Activated CD4-positive, CD25-positive, alpha-beta regulatory T cell (primary cell): ENCODE measurements at places on chromosomes 1 and 21.

DNA sequence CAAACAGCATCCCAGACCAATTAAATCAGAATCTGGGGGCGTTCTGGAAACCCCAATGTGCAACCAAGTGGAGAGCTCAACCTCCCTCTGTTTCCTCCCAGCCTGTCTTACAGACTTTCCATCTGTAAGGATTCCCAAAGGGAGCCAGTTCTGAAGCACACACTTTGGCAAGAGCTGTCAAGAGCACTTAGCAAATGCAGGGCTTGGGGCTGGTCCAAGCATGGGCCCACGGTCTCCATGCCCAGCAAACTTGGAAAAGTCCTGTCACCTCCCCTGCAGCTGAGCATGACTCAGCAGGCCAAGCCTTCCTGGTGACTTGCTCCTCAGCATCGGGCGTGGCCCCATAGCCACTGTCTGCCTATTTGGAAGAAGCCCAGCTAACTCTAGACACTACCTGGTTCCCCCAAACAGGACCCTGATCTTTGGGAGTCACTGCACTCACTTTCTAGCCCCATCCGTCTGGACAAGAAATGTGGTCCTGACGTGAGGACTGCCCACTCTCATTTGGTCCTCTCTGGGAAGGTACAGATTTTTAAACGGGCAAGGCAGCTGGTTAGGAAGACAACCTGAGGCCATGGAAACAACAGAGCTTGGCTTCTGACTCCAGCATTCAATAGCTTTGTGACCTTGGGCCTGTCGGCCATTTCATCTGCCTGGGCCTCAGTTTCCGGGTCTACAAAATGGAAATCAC lies 16.9 kb downstream of the SLC2A1 start:
- no peak for DNase-seq

DNA sequence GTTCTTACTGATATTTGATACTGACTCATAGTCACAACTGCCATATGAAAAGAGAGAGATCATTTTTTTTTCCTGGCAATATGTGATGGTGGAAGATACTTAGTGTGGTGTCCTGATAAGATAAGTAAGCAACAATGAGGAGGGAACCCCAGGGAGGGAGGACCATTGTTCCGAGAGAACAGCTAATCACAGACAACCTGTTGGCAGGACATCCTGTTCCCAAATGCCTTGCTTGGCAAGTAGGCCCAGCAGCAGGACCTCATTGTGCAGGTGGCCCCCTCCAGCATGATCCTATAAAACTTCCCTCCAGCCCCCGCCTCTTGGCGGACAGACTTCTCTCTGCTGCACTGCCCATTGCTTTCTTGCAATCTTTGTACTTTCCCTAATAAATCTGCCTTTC lies 329.4 kb upstream of the CHRM3 start:
- DNase-seq = no peak

GRCh38 chr1:192707978-192708547 lies 72.1 kb downstream of the RGS13 start:
- no peak for DNase-seq

DNA sequence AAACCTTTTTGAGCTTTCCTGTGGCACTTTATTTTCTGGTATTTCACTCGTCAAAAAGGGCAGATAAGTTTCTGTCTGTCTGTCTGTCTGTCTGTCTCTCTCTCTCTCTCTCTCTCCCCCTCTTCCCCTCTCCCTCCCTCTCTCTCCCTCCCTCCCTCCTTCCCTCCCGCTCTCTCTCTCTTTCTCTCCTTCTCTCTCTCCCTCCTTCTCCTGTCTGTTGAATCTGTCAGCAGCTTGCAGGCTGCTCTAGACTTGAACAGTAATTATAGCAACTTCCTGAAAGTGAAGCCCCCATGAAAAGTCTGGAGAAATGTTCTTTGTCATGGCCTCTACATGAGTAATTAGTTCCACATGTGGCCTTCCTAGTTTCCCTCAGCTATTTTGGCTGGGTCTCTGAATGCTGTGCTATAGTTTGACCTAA lies 275.2 kb upstream of the C1orf105 start:
- DNase-seq = no peak

GRCh38 chr1:52366517-52366827 lies 467 bp upstream of the CC2D1B start:
- DNase-seq = no peak

DNA sequence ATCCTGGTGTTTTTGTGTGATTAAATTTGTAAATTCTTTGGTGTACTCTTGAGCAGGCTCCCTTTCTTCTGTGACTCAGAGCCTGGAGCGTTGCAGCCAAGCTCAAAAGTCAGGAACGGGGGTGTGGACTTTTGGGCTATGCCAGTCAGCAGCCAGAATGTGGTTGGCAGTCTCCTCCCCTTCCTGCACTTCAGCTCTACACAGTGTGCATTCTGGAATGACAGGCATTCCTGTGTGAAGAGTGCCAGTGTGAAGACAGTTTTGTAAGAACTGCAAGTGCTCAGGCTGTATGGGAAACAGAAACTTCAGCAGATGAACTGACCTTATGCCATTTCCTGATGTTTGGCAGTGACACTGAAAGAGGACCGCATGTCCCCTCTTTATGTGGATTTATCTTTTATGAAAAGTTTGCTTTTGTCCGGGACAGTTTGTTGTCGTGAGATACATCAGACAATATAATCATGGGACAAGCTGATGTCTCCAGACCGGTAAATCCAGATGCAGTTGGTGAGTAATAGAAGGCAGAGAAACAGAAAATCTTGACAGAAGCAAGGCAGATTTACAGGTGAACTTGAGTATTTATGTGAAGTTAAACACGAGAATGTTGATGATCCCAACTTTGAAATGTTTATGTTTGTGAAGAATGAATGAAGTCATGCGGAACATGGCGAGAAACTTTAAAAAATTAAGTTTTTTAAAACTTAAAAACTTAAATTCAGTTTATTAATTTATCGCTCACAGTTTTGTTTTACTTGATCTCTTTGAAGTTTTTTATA lies 67.7 kb upstream of the RCC1 start:
- no peak for DNase-seq

- no peak for DNase-seq
These were observed 28.5 kb upstream of the EPS8L3 start for GRCh38 chr1:109792056-109792831.

GRCh38 chr1:87305762-87306161 lies 22.9 kb upstream of the LMO4 start:
- no peak for DNase-seq

- no peak for DNase-seq
These were observed 26.8 kb downstream of the MAP7D1 start for GRCh38 chr1:36182734-36183133.

DNA sequence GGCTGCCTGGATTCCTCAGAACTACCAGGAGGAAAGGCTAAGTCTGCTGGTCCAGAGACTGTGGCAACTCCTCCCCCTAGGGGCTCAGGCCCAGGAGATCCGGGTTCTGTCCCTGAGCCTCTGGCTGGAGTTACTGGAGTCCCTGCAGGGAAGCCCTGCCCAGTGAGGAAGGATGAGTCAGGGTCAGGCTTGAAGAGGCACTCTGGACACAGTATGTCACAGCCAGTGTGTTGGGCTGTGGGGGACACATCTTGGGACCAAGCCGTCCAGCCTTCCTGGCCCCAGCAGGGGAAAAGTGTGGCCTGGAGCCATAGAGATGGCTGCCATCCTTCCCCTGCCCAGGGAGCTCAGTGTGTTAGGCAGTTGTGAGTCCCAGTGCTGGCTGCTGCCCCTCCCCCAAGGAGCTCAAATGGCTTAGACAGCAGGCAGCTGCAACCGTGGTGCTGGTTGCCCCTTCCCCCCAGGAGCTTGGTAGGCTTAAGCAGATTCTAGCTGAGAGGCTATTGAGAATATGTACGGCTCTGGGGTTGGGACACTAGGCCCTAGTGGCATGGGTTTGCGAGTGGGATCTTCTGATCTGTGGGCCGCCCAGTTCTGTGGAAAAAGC lies 28.2 kb upstream of the RABGAP1L start:
- no peak for DNase-seq

GRCh38 chr1:226344441-226345259 lies 35.7 kb upstream of the LIN9 start:
- no peak for DNase-seq

GRCh38 chr1:216049741-216050430 lies 373.4 kb downstream of the USH2A start:
- no peak for DNase-seq

DNA sequence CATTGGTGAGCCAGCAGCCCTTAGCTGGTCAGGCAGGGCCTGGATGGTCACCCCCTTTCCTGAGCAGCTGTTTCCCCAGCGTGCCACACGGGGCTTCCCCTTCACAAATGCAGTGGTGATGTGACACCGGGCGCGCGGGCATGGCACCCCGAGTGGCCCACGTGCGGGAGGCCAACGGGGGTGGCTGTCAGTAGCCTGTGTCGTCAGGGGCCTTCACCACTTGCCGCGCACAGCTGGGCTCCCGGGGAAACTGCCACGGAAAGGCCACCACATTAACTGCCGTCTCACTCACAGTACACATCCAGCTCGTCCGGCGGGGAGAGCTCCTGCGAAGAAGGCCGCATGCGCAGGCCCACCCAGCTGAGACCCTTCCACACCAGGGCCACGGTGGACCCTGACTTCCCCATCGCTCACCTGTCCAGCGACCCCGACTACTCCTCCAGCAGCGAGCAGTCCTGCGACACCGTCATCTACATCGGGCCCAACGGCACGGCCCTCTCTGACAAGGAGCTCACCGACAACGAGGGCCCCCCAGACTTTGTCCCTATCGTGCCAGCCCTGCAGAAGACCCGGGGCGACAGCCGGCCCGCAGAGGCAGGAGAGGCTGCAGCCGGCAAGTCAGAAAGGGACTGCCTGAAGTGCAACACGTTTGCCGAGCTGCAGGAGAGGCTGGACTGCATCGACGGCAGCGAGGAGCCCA lies 530.5 kb downstream of the KIF26B start:
- DNase-seq = no peak

DNA sequence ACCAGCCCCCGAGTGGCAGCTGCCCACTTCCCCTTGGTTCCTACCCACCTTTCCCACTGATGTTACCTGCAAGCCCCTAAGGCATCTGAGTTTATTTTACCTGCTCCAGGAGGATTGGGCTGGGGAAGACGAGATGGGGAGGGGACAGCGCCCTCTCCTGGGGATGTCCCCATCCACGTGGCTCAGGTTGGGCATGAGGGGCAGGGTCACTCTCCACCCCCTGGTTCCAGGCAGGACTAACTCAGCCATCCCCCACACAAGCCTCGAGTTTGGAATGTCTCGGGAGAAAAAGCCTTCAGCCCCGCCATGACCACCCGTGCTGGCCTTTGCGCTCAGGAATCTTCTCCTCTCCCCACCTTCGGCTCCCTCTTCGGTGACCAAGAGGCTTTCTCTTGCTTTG lies 90.0 kb downstream of the ARHGEF10L start:
- no peak for DNase-seq

GRCh38 chr1:210456731-210457255 lies 128.1 kb downstream of the HHAT start:
- DNase-seq = no peak
